ENCODE measurements at places on chromosomes 1 and 21. TPM values are rescaled to one million over a fixed set of nuclear protein-coding genes. Genes with fewer than 3 reads are reported as not detected.

OR2G6 gene
- not detected for total RNA-seq

TEX38 gene
- not detected for total RNA-seq

DNA sequence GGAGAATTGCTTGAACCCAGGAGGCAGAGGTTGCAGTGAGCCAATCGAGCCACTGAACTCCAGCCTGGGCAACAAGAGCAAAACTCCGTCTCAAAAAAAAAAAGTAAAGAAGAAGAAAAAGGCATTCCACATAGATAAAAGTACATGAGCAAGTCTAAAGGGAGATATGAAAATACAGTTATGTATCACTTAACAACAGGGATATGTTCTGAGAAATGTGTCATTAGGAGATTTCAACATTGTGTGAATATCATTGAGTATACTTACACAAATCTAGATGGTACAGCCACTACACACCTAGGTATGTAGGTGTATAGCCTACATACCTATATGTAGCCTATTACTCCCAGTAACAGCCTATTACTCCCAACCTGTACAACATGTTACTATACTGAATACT, 12.7 kb downstream of the ARNT start:
- DNase-seq: no peak
- no peaks in the 10 kb centered on the region for H3K27me3 ChIP-seq

CNN3 gene
- 4.6 TPM for total RNA-seq

DNA sequence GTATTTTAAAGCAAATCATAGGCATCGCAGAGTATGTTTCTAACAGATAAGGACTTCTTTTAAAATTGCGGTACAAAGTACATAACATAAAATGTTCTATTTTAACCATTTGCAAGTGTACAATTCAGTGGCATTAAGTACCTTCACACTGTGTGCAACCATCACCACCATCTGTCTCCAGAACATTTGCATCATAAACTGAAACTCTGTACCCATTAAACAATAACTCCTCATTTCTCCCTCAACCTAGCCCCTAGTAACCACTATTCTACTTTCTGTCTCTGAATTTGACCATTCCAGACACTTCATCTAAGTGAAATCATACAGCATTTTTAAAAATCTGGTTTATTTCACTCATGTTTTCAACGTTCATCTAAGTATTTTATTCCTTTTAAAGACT, 16.6 kb upstream of the ATF3 start:
- H3K4me1 ChIP-seq: peaks cover 19% of the 10 kb centered on the region
- no peak for DNase-seq
- H3K27ac ChIP-seq: no peak overlapping the region
- peaks cover 28% of the 10 kb centered on the region for H3K27me3 ChIP-seq
- no peaks in the 10 kb centered on the region for H3K36me3 ChIP-seq

FCRL6 gene
- total RNA-seq: not detected

- H3K36me3 ChIP-seq: no peaks in the 10 kb centered on the region
- no peak for DNase-seq
- no peak overlapping the region for H3K4me3 ChIP-seq
- peaks cover 4% of the 10 kb centered on the region for H3K27me3 ChIP-seq
- no peak overlapping the region for H3K27ac ChIP-seq
These were observed 44.2 kb downstream of the ARHGEF11 start for GRCh38 chr1:157001304-157001703.

- H3K27ac ChIP-seq: no peak overlapping the region
- no peak overlapping the region for H3K4me3 ChIP-seq
- peaks cover 5% of the 10 kb centered on the region for H3K4me1 ChIP-seq
- no peaks in the 10 kb centered on the region for H3K36me3 ChIP-seq
- H3K27me3 ChIP-seq: no peaks in the 10 kb centered on the region
These were observed 230.8 kb upstream of the CACYBP start for GRCh38 chr1:174768949-174769348.

PLCH2 gene
- 8.9 TPM for total RNA-seq

DNA sequence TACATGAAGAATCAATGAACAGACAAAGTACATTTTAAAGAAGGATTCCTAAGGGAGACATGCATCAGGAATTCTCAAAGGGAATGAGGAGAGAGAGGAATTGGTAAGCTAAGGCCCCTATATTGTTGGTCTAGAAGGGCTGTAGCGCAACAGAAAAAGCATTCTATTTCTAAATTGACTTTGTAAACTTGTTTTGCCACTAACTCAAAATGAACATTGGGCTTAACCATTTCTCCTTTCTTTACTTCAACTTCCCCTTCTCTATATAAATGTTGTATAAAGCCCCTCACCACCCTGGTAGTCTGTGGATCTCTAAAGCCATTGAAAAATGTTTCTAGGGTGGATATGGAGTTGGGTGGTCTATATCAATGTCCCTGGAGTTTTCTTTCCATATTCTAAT, 20.4 kb upstream of the OR6N2 start:
- H3K4me1 ChIP-seq: peaks cover 11% of the 10 kb centered on the region
- no peaks in the 10 kb centered on the region for H3K36me3 ChIP-seq
- no peak overlapping the region for H3K4me3 ChIP-seq
- H3K27ac ChIP-seq: no peak overlapping the region
- DNase-seq: no peak
- H3K27me3 ChIP-seq: peaks cover 11% of the 10 kb centered on the region

FAAH gene
- 4.4 TPM for total RNA-seq

DNA sequence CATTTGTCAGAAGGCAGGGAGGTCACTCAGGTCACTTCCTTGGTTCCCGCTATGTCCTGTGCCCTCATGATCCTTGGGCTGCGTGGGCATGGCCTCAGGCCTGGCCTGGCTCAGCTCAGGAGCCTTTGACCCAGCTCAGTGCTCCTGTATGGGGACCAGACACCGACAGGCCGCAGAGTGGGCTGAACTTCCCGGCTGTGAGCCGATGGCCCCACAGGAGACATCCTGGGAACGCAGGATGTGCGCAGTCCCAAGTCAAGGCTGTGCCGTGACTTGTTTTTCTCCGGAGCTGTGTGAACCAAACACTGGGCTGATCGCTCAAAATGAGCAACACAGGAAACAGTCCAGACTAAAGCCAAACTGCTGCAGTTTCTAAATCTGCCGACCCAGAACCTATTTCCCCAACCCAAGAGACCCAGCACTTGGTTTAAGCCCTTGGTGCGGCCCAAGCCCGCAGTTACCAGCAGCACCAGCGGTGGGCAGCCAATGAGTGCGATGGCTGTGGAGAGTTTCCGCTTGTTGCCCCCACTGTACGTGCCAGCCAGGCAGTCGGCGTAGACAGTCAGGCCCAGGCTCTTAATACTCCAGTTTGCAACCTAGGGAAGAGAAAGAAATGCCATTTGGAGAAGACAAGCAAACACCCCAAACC, 92.3 kb upstream of the GCLM start:
- no peaks in the 10 kb centered on the region for H3K36me3 ChIP-seq
- DNase-seq: no peak
- H3K4me3 ChIP-seq: no peak overlapping the region
- no peak overlapping the region for H3K27ac ChIP-seq
- no peaks in the 10 kb centered on the region for H3K4me1 ChIP-seq
- H3K27me3 ChIP-seq: peaks cover 16% of the 10 kb centered on the region

CSMD2 gene
- total RNA-seq: not detected

- H3K36me3 ChIP-seq: no peaks in the 10 kb centered on the region
- H3K4me1 ChIP-seq: no peaks in the 10 kb centered on the region
- no peak overlapping the region for H3K4me3 ChIP-seq
These were observed 70.6 kb downstream of the LAMC1 start for GRCh38 chr1:183093786-183094298.

GRCh38 chr1:79811173-79811572, 804.6 kb upstream of the ADGRL4 start:
- no peak for DNase-seq
- no peaks in the 10 kb centered on the region for H3K27me3 ChIP-seq
- no peak overlapping the region for H3K4me3 ChIP-seq
- no peak overlapping the region for H3K27ac ChIP-seq
- no peaks in the 10 kb centered on the region for H3K36me3 ChIP-seq

DNA sequence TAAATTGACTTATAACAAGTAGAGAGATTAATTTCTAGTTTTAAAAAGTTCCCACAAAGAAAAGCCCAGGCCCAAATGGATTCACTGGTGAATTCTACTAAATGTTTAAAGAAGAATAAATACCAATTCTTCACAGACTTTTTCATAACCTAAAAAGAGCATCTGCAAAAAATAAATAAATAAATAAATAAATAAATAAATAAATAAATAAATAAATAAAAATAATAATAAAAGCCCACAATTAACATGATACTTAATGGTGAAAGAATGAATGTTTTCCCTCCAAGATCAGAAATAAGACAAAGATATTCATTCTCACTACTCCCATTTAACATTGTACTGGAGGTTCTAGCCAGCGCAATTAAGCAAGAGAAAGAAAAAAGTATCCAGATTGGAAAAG, 97.6 kb upstream of the KAZN start:
- H3K36me3 ChIP-seq: no peaks in the 10 kb centered on the region
- H3K4me1 ChIP-seq: no peaks in the 10 kb centered on the region
- no peak overlapping the region for H3K27ac ChIP-seq
- DNase-seq: no peak
- no peak overlapping the region for H3K4me3 ChIP-seq

FAM151A gene
- not detected for total RNA-seq

DNA sequence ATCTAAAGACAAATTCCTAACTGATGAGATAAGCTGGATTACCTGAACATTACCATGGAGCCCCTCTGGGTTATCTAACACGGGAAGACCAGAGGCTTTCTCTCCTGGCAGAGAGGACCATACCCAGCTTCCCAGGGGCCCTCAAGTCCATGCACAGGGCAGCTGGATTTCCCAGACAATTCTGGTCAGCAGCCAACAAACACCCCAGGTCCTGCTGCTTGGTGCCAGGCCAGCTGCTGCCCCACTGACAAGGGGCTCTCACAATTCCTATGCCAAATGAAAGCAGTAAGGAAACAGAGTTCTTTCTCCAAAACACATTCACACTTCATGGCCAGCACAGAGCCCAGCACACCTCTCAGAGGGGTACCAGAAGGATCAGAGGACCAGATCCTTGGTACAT, 114.2 kb downstream of the HLCS start:
- no peak for DNase-seq
- H3K4me1 ChIP-seq: peaks cover 33% of the 10 kb centered on the region
- peak overlapping the region; percentile 49 for H3K27ac ChIP-seq
- no peaks in the 10 kb centered on the region for H3K36me3 ChIP-seq
- H3K4me3 ChIP-seq: no peak overlapping the region

- H3K4me1 ChIP-seq: peaks cover 4% of the 10 kb centered on the region
- H3K27ac ChIP-seq: no peak overlapping the region
- no peaks in the 10 kb centered on the region for H3K36me3 ChIP-seq
- no peak overlapping the region for H3K4me3 ChIP-seq
- H3K27me3 ChIP-seq: peaks cover 16% of the 10 kb centered on the region
- no peak for DNase-seq
These were observed 14.3 kb upstream of the EDN2 start for GRCh38 chr1:41498804-41499203.

DNA sequence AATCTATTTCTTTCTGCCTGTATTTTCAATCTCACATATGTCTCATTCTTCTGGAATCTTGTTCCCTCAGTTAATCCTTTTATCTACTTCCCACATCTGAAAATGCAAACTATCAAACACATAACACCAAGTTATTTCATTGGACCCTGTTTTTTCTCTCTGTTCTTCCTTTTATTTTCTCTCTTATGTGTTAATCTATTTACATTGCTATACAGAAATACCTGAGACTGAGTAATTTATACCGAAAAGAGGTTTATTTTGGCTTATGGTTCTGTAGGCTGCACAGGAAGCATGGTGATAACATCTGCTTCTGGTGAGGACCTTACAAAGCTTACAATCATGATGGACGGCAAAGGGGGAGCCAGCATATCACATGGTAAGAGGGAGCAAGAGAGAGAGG, 247.6 kb downstream of the TGFB2 start:
- no peak for DNase-seq
- no peaks in the 10 kb centered on the region for H3K4me1 ChIP-seq
- H3K4me3 ChIP-seq: no peak overlapping the region
- no peak overlapping the region for H3K27ac ChIP-seq

- no peak overlapping the region for H3K4me3 ChIP-seq
- H3K4me1 ChIP-seq: peaks cover 8% of the 10 kb centered on the region
- peaks cover 3% of the 10 kb centered on the region for H3K27me3 ChIP-seq
These were observed 9.1 kb upstream of the AK2 start for GRCh38 chr1:33045814-33046213.

BATF3 gene
- 320 TPM for total RNA-seq

DNA sequence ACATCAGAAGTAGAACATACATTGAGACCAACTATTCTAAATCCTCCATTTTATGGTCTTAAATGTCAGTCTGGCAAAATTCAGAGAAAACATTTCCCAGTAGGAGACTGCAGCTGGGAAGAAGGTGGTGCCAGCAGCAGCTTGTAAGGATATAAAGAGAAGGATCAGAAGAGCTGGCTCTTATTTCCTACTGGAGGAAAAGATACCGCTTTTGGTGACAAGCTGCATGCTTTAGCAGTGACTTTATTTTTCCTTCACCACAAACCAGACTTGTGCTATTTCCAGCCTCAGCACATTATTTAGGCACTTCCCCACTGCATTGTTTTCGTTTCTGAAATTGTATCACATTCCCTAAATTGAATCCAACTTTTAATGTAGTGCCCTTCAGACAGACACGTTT, 28.4 kb downstream of the RNF11 start:
- H3K4me1 ChIP-seq: peaks cover 67% of the 10 kb centered on the region
- no peak overlapping the region for H3K4me3 ChIP-seq
- no peaks in the 10 kb centered on the region for H3K27me3 ChIP-seq
- no peak for DNase-seq

GRCh38 chr1:39915499-39916129, 13.9 kb upstream of the MYCL start:
- H3K27ac ChIP-seq: no peak overlapping the region
- H3K4me3 ChIP-seq: no peak overlapping the region
- H3K4me1 ChIP-seq: peaks cover 2% of the 10 kb centered on the region
- H3K27me3 ChIP-seq: peaks cover 3% of the 10 kb centered on the region

TNFSF4 gene
- total RNA-seq: 0.26 TPM

- no peak overlapping the region for H3K4me3 ChIP-seq
- no peak for DNase-seq
- no peaks in the 10 kb centered on the region for H3K36me3 ChIP-seq
- no peak overlapping the region for H3K27ac ChIP-seq
- no peaks in the 10 kb centered on the region for H3K4me1 ChIP-seq
These were observed 12.2 kb upstream of the LAMC2 start for GRCh38 chr1:183173828-183174227.

GRCh38 chr1:42264511-42265190, 70.4 kb downstream of the FOXJ3 start:
- peaks cover 58% of the 10 kb centered on the region for H3K4me1 ChIP-seq
- peaks cover 26% of the 10 kb centered on the region for H3K36me3 ChIP-seq
- no peaks in the 10 kb centered on the region for H3K27me3 ChIP-seq
- H3K4me3 ChIP-seq: no peak overlapping the region
- no peak for DNase-seq

CTSK gene
- 1.4 TPM for total RNA-seq

- H3K27ac ChIP-seq: no peak overlapping the region
- peaks cover 6% of the 10 kb centered on the region for H3K36me3 ChIP-seq
- H3K4me1 ChIP-seq: no peaks in the 10 kb centered on the region
- peaks cover 2% of the 10 kb centered on the region for H3K27me3 ChIP-seq
These were observed 28.9 kb downstream of the ITLN2 start for GRCh38 chr1:160925652-160926244.

Data from activated CD4-positive, alpha-beta memory T cell treated with anti-CD3 and anti-CD28 coated beads for 36 hours (primary cell).